Esophagus muscularis mucosa (tissue), 4 donors: ENCODE measurements at places on chromosomes 1 and 21.

DNA sequence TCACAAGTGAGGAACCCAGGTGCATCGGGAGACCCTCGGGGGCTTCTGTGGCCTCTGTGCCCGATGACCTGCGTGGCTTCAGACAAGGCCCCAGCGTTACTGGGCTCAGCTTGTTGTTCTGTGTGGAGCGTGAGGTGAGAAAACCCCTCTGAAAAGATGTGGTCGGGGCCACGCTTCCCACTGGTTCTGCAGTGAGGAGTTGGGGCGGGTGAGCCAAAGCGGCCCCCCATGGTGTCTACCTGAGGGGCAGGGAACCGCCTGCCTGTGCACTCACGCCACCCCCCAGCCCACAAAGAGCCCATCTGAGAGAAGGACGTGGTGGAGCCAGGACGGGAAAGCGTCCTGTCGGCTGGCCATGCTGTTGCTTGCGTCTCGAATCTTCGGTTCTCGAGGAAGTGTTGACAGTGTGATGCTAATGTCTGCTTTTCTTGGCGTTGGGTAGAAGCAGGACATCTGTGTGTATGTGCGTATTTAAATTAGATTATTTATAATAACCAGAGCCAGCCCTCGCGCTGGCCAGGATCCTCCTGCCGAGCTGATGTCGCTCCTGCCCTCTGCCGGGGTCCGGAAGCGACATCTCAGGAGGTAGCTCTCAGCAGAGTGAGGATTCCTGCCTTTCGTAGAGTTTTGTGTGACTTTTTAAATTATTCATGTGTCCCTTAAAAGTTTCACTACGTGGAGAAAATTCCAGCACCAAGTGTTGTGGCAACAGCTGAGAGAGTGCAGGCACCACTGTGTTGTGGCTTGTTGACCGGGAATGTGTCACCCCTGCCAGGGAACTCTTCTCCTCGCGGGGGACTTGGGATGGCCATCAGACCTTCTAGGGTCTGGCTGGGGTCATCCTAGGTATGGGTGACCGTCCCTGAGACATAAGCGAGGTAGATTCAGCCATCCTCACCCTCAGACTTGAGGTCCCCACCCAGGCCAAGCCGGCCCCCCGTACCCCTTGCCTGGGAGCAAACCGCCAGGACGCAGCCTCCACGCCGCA is 15.3 kb downstream of the TMEM201 start:
- no peak for DNase-seq

DNA sequence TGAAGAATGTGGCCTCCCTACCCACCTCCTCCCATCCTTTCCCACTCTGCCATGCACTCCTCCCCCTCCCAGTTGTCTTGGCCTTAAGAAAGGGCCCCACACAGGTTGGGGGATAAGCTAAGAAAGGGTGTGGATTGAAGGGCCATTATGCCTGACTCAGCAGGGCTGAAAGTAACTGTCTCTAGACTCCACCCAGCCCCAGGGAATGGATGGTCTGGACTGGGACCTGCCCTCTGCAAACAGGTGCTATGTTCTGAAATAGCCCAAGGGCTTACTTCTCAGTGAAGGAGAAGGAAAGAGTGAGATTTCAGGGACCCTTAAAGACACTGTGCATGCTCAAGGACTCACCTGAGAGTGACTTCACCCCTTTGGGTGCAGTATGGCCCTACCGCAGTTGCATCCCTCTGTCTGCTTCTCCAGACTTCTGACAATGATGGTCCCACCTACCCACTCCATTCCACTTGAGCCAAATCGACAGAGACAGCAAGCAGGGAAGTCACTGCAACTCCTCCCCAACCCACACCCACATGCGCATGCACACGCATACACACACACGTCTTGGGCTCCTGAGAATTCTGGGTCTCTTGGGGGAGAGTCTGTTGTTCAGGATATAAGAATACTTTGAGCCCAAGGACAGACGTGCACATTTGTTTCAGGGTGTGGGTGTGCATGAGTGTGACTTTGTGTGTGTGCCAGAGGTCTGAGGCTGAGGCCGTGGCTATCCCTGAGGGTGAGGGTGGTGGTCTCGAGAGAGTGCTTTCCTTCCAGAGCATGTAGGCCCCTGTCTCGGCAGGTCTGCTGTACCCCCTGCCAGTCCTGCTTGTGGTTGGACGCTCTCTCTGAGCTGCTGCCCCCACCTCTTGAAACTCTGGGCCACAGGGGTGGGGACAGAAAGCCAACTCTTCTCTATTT is 231.9 kb downstream of the PTPRU start:
- DNase-seq = no peak

DNA sequence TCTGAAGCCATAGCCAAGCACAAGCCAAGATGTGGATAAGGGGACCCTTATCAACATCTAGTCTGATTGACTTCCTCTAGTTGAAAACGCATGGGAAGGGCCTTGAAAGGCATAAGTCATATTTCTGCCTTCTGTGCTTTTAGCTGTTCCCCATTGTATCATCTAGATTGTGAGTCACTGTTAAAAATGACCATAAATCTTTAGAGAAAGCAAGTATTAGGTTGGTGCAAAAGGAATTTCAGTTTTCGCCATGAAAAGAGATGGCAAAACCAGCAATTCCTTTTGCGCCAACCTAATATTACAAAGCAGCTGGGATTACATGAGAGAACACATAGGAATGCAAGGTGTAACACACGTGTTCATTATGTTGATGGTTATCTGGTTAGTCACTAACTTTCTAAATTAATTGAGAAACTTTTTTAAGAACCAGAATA is 63.6 kb downstream of the CLIC6 start:
- DNase-seq = no peak

DNA sequence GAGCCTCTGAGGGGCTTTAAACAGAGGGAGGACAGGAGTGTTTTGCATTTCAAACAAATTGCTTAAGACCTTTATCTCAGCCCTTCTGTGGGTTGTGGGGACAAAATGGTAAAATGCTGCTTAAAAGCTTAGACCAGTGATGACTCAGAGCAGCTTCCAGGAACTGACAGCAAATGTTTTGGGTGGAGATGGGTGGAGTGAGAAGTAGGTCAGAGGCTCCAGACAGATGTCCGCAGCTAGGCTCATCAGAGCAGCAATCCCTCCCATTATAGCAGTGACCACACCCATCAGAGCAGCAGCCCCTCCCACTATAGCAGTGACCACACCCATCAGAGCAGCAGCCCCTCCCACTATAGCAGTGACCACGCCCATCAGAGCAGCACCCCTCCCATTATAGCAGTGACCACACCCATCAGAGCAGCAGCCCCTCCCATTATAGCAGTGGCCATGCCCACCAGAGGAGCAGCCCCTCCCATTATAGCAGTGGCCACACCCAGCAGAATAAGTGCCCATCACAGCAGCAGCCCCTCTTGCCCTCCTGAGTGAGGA is 532.2 kb downstream of the MATN1 start:
- DNase-seq = peak; percentile 92

GRCh38 chr1:41935226-41935625 is 16.5 kb upstream of the HIVEP3 start:
- no peak for DNase-seq

GRCh38 chr21:25361097-25361496 is 246.2 kb downstream of the MRPL39 start:
- no peak for DNase-seq

- no peak for DNase-seq
Observed at GRCh38 chr21:39232861-39233291, 49.6 kb upstream of the PSMG1 start.

GRCh38 chr1:17597651-17598050 is 58.2 kb downstream of the ARHGEF10L start:
- no peak for DNase-seq

- DNase-seq = no peak
Observed at GRCh38 chr1:54220004-54220811, 20.2 kb downstream of the MRPL37 start.

DNA sequence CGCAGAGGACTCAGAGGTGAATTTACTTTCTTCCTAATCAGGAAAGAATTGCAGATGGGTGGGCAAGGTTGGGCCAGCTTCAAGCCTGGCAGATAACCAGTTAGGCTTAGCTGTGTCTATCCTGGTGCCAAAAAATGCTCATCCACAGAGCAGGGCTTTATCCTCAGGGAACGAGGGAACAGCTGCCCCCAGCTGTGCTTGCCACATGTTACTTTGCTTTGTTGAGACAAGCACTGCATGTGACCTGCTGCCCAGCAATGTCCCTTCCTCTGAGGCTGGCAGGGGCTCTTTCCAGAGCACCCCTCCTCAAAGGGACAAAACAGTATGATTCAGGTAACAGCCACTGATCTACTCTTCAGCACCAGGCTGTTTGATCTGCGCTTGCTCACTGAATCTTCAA is 505.1 kb upstream of the USP24 start:
- no peak for DNase-seq

DNA sequence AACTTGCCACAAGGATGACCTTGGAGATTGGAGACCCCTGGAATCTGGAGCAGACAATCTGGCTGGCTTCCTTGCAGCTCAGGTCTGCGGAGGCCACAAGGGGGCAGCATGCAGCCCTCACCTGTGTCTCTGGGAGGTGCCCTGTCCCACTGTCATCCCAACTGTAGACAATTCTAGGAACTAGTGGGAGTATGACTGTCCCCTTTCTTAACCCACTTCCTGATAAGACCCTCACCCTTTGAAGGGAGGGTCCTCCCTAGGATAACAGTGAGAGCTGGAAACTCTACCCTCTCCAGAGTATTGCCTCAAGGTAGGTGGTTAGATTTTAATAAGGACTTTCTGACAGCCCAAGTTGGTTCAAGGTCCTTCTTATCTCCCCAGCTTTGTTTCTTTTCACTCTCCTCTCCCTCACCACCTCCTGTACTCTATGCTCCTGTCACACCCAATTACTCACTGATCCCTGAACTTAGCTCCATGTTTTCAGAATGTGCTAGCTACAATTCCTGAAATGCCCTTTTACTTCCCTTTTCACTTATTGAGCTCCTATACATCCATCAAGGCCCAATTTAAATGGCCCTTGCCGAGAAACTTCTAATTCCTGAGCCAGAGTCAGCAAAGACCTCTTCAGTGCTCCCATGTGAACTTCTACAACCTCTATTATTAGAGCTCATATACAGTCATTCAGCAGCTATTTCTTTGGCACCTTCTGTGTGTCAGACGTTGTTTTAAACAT is 9.2 kb upstream of the KCNQ4 start:
- no peak for DNase-seq

GRCh38 chr21:43348801-43349261 is 78.1 kb downstream of the SIK1 start:
- no peak for DNase-seq

DNA sequence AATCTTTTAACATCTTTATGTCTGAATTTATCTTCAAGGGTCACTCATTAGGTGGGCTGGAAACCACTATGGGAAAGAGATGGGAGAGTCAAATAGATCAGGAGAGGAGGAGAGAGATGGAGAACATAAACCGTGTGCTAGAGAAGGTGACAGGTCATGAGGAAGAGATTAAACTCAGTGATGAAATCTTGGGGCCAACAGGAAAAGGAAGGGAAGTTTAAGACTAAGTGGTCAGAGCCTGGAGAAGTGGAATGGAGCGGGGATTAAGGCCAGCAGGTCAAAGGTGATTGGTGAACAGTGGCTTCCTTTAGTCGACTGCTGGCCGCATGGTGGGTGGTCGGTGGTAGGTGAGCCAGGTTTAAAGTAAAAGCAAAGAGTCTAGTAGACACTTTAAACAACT is 169.3 kb upstream of the IVNS1ABP start:
- no peak for DNase-seq

DNA sequence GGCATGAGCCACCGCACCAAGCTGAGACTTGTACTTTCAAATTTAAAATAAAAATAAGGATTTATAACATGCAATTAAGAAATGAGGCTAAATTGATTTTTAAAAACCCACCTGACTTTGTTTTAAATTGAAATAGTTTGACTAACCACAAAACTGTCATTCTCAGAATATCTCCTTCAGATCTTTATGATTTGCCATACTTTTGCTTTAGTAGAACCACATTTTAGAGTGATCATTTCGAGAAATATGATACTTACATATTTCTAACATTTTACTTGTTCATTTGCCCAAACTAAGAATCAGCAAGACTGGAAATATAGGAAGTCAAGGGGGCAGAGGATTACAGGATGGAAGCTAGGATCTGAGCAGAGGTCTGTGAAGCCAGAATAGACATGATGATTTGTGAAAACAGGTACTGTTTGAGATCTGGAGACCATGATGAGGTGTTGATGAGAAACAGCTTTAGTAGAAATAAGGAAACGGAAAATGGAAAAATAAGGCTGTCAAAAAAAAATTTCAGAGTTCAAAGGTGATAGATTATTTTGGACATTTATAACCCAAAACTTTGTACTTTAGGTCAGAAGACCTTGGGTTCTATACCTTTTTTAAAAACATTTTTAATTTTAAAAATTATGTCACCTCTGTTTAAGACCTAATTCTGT is 44.8 kb downstream of the GIPC2 start:
- DNase-seq = no peak

DNA sequence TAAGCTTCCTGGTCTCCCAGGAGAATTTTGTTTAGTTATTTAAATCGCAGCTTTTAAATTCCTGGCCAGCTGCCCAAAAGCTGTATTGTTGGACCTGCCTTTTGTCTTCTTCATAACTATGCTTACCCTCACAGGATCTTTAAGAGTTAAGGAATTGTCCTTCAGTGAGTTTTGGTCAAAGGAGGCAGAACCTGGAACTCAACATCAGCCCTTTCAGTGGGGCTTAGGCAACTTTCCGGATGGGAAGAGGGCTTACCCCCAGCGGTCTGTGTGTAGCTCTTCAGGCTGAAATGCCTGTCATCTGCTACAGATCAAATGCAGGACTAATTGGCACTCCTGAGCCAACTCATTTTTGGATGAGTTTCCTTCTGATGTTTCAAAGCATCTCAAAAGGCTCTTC is 402.6 kb downstream of the SIPA1L2 start:
- DNase-seq = no peak

DNA sequence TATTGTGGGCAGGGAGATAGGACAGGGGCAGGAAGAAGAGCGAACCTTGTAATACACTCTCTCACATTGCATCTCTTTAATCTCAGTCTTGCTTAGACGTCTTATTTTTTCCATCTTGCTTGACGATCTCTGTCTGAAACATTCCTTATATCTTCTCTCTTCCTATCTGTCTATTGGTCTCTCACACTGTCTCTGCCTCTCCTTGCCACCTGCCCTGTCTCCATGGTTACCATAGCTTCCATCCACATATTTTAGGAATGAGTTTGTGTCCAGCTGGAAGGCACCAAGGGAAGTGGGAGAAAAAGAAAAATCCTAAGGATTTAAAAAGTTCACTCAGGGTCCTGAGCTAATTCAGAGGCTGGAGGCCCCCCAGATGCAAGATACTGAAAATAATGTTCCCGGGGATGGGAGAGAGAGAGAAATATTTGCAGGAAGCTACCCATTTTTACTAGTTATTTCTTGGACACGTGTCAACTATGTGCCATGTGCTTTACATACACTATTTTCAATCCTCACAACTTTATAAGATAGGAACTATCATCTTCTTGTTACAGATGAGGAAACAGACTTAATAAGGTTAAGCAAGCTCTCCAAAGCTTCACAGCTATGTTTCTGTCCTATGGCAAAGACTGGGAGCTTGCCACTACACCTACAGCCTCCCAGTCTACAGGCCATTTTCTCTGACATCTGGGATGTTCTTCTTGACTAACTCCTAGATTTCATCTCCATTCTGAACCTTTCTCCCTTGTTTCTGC is 933 bp downstream of the ANKRD34A start:
- DNase-seq = no peak

DNA sequence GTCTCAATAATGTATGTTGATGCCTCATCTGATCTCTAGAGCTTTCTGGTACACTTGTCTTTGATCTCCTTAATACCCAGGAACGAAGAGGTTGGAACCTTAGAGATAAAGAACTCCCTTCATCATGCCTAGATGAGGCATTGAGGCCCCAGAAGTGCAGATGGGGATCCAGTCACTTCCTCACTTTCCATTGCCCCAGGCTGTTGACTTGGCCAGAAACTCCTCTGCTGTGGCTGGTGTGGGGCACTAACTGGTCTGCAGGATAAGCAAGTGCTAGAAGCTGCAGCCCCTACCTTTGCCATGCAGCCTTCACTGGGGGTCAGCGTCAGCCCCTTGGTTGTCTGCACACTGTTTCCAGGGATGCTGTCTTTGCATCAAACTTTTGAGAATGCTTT is 49.9 kb downstream of the STUM start:
- DNase-seq = no peak
